ENCODE measurements at places on chromosomes 2 and 18.

GRCh38 chr2:153072077-153072476 lies 353.7 kb downstream of the ARL6IP6 start:
- DNase-seq, result no peak

GRCh38 chr2:101351207-101351606 lies 36.1 kb downstream of the CREG2 start:
- no peak for DNase-seq

- DNase-seq, result no peak
Observed at GRCh38 chr2:134142341-134142738, 111.5 kb upstream of the MGAT5 start.

- DNase-seq, result no peak
Observed at GRCh38 chr18:23453680-23454058, 582 bp downstream of the RIOK3 start.

- DNase-seq, result no peak
Observed at GRCh38 chr2:58387701-58388100, 146.6 kb upstream of the FANCL start.

DNA sequence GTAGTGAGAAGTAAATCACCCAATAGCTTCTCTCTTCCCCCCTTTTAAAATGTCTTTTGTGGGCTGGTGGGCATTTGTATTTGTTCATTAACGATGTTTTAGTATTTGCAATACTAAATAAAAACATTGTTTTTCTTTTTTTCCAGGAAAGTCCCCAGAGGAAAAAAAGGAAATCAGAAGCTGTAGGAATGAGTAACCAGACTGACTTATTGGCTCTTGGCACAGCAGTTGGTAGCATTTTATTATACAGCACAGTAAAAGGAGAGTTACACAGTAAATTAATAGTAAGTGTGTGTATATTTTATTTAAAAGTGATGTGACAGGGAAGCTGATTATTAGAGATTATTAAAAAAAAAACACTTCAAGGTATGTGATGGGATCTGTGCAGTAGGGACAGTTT lies 7.4 kb downstream of the WDR43 start:
- no peak for DNase-seq

DNA sequence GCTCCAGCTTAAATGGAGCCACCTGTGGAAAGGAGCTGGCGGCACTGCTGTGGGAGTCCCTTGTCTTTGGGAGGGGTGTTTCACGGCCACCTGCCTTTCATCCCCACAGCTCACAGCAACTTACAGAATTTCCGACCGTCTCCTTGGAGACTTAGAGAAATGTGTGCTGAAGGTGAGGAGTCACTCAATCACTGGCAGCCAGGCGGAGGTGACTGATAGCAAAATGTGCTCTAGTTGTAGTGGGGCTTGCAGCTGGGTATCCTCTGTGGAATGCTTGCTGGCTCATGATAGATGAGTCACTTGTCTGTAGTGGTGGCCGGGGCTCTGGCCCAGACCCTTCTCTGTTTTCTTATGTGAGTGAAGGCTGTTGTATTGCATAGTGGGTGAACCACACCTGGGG lies 110.7 kb downstream of the SH3RF3 start:
- DNase-seq, result peak; percentile 83

GRCh38 chr2:41880561-41881243 lies 167.1 kb upstream of the PKDCC start:
- DNase-seq, result no peak

GRCh38 chr2:120750488-120751210 lies 15.0 kb downstream of the GLI2 start:
- DNase-seq, result no peak

DNA sequence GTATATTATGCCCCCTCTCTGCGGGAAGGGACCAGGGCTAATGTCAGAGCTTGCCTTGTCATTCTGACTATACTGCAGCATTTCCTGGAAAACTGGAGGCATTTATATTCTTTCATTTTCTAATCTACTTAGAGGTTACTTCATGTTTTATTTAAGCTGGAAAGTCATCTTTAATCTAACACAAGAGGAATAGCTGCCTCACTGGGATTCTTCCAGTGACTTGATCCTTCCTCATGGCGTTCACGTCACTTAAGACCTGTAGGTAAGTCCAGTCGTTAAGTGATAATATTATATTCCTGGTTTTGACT lies 727.6 kb upstream of the DDX18 start:
- DNase-seq, result no peak

DNA sequence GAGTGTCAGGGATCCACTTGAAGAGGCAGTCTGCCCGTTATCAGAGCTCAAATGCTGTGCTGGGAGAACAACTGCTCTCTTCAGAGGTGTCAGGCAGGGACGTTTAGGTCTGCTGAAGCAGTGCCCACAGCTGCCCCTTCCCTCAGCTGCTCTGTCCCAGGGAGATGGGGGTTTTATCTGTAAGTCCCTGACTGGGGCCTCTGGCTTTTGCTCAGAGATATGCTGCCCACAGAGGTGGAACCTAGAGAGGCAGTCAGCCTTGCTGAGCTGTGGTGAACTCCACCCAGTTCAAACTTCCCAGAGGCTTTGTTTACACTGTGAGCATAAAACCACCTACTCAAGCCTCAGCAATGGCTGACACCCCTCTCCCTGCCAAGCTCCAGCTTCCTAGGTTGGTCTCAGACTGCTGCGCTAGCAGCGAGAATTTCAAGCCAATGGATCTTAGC lies 38.1 kb downstream of the PLEK start:
- DNase-seq, result no peak

- no peak for DNase-seq
Observed at GRCh38 chr2:74051504-74051903, 66.8 kb downstream of the TET3 start.

- no peak for DNase-seq
Observed at GRCh38 chr2:40824278-40824677, 372.4 kb upstream of the SLC8A1 start.

DNA sequence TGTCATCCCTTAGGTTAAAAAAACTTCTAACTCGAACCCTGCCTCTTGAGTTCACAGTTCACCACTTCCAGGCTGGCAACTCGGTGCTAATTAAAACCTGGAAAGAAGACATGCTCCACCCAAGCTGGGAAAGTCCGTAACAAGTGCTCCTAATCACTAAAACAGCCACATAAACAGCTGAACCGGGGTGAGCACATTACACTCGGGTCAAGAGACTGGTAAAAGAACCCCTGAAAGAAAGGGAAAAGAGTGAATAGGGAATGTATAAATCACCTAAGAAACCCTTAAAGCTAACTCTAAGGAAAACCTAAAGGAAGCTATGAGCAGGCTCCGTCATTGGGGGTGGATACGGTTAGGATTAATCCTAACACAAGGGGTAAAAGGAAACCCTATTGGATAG lies 102.0 kb downstream of the HIBCH start:
- no peak for DNase-seq

- peak; percentile 50 for DNase-seq
Observed at GRCh38 chr2:54999182-54999581, 51.1 kb downstream of the RTN4 start.

DNA sequence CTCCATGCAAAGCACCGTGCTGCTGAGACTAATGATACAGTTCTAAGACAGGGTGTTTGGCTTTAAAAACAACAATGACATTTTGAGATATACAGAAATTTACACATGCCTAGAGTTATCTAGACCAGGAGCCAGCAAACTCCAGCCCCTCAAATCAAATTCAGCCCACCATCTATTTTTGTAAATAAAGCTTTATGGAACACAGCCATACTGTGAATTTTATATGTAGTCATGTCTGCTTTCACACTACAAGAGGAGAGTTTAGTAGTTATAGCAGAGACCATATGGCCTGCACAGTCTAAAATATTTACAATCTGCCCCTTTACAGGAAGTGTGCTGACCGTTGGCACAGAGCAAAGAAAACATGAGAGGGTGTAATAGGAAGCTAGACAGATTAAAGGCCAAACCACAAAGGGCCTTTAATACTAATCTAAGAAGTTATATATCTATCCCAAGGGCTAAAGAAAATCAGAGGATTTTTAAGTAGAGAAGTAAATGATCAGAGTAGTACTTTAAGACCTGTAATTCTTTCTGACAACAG lies 39.4 kb downstream of the NBAS start:
- DNase-seq, result no peak

DNA sequence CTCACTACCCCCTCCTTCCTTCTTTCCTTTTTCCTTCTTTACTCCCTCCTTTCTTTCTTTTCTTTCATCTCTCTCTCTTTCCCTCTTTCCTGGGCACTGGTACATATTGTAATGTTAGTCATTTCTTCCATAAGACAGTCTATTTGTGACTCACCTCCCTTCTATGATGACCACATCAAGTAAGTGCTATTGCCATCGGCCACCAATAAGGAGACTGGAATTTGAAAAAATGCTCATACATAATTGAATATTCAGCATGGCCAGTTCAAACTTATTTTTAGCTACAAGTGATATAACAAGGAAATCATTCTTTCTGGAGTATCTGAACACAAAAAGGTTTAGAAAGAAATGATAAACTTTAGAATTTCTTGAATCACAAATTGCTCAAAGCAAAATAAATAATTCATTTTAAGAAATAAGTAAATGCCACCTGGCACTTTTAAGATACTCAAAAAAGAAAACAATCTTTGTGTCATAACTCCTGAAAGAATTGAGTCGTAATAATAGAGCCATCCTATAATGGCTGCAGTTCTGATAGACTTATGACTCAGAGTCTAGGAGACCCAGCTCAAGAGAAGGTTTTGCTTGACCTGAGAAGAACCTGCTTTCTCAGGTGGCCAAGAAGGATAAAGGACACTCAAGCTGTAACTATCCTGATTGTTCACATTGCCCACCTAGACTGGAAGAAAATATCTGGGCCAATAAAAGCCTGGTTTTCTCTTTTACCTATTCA lies 51.6 kb upstream of the CCBE1 start:
- DNase-seq, result peak; percentile 77

DNA sequence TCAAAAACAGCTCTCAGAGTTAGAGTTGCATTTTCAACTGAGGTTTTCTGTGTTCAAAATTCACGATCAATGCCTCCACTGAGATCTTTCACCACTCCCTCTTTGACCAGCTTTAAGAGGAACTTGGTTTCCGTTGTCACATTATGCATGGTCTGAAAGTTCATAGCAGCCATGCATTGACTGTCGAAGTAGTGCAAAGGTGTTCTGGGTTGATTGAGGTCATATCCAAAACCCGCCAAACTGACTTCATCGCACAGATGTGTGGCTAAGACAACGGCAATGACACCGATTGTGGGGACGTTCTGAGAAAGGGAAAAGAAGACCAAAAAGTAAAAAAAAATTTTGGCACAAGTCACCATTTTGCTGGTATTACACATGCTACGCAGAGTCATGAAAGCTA lies 48.7 kb downstream of the ST3GAL5 start:
- no peak for DNase-seq

GRCh38 chr2:60336442-60337141 lies 216.9 kb downstream of the BCL11A start:
- no peak for DNase-seq

DNA sequence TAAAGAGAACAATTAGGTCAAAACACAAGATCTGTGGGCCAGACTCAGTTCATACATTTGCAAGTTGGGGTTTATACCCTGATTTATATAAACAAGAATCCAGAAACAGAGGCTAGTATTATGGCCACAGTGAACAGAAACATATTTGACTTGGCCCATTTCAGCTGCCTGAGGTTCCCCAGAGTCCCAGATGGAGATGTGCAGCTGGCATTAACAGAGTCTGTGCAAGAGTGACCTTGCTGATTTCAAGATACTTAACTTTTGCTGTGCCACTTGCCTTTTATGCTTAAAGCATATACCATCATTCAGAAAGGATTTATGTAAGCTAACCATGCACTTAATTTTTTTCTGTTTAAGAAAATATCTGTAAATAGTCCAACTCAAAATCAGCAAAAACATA lies 636.3 kb downstream of the TRIB2 start:
- no peak for DNase-seq

DNA sequence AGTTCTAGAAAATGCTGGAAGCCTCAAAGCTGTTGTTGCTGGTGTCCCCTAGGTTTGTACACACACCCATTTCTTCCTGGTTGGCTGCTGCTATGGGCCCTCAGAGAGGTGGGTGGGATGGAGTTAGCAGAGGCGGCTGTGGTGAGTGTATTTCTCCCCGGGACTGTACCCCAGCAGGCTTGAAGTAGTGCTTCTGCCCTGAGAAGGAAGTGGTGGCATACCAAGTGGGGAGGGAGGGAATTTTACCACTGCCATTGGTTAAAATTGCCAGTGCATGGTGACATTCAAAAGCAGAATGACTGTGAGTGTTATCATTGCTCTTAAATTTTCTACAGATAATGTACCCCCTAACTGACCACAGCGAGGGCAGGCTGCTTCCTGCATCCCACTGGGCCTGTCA lies 125.6 kb upstream of the CAPN13 start:
- DNase-seq, result no peak

Data from HS-27A (cell line).